Cardiac septum (tissue), 1 donor: ENCODE measurements at places on chromosomes 16 and 17. TPM values are rescaled to one million over a fixed set of nuclear protein-coding genes. Genes with fewer than 3 reads are reported as not detected.

DNA sequence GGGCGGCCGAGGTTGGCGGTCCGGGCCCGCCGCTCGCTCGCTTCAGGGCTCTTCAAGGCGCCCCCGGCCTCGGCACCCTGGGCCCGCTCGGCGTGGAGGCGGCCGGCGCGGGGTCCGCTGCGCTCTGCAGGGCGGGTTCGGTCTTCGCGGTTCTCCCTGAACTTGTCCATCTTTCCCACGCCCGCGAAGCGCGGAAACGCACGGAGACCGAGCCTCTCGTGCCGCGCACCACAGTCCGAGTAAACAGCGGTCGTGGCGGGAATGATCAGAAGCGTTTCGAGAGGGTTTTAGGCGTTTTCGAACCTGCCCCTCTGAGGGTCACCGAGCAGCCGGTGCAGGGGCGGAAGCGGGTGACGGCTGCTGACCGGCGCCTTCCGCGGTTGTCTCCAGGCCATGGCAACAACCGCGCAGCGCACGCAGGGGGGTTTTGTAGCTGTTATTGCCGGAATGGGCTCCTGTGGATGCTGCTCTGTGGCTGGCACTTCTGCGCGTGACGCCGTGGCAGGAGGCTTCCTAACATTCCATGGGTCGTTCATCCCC lies 414 bp downstream of the NARF start:
- peak; percentile 83 for DNase-seq

DNA sequence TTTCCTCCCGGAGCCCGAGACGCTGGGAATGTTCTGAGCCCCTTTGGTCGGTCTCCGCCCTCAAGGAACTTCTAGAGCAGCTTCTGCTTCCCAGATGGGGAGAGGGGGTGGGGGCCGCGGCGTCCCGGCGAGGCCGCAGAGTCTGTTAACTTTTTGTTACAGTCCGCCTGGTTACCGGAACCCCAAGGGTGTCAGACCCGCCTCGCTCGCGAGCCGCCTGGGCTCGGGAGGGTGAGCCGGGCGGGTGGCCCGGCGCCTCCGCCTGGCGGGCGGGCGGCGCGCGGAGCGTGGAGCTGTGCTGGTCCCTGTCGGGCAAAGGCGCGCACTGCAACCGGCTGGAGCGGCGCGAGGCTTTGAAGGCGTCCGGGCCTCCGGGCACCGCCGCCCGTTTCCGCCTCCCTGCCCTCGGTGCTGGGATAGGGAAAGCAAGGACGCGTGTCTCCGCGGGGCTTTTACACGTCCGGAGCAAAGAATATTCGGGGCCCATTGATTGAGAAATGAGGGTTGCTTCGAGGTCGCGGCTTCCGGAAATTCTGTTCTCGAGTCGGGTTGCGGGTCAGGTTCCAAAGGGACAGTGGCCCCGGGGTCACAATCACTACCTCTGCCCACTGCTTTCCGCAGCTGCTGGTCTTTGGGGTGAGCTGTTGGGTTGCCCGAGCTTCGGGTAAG lies 1.7 kb downstream of the HS3ST3B1 start:
- peak; percentile 94 for DNase-seq

GRCh38 chr17:36703860-36704266 lies 102.5 kb downstream of the MRM1 start:
- DNase-seq = no peak

DNA sequence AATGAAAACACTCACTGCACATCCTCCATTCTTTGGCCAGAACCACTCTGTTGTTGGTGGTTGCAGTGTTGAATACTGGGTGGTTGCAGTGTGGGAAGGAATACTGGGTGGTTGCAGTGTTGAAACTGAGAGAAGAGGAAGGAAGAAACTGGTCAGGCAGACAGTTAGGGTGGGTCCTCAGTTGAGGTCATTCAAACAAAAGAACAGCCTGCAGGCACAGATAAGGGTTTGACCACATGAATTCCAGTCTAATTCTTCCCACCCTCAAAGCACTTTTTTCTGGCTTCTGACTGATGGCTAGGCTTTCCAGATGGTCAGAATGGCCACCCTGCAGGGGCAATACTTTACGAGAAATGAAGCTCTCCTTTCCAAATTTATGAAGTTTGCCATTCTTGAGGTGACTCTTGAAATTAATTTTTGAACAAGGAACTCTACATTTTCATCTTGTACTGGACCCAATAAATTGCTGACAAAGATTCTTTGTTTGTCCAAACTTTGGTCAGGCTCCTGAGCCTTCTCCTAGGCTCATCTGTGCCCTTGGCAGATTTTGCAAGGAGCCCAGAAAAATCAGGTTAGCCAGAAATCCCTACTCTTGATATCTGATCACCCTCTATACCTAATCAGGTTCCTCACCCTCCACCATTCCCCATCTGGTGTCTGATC lies 596.6 kb upstream of the CDH5 start:
- no peak for DNase-seq

DNA sequence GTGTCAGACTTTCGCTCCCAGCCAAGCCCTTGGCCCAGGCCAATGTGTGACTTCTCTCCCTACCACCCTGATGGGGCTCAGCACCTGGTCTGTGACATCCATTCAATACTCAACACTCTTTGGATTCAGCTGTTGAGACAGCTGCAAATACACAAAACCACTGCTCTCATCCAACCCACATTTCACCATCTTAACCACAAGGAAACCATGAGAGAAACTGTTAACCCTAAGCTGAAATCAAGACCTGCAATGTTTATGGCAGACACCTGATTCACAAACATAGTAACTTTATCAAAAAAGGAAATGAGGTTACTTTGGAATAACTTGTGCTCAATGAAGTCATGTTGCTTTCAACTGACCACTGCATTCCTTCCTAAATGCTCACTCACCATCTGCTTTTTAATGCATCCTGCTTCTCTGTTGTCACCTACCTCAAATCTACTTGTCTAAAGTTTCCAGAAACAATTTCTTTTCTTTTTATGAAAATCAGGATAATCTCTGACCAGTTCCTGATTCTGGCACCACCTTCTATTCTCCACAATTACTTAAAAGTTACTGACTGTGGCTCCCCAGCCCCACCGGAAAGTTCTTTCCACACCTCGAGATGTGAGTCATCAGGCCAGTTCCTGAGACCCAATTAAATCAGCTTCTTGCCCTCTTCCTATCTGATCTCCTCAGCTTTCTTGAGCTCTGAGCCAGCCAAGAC lies 88.2 kb downstream of the NOG start:
- DNase-seq = no peak

- no peak for DNase-seq
Measured at GRCh38 chr17:1108478-1108764, 71.4 kb downstream of the ABR start.

DNA sequence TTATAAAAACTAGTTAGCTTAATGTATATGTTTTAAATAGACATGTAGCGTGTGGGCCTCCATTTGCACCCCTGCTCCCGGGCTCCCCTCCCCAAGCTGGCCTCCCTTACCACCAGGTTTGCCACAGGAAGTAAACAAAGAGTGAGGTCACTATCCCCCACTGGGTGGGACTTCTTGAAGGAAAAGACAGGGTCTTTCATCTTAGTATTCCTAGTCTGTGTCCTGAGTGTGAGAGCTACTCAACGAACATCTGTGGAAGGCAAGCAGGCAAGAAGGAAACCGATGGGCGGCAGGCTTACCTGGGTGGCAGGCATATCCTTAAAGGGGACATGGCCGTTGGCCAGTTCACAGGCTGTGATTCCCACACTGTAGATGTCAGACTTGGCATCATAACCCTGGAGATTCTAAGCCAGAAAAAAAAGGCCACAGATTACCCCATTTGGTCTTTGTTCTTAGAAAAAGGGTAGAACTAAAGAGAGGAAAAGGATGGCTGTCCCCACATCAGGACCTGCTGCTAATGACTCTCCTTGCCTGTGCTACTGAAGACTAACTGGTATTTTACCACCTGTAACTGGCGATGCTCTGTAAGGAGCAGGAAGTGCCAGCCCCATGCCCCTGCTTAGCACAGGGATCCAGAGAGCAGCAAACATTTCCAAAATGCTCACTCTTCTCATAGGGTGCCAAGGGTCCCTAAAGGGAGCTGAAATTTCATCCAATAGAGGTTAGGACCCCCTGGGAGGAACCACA lies 6.6 kb upstream of the LIMD2 start:
- no peak for DNase-seq

DNA sequence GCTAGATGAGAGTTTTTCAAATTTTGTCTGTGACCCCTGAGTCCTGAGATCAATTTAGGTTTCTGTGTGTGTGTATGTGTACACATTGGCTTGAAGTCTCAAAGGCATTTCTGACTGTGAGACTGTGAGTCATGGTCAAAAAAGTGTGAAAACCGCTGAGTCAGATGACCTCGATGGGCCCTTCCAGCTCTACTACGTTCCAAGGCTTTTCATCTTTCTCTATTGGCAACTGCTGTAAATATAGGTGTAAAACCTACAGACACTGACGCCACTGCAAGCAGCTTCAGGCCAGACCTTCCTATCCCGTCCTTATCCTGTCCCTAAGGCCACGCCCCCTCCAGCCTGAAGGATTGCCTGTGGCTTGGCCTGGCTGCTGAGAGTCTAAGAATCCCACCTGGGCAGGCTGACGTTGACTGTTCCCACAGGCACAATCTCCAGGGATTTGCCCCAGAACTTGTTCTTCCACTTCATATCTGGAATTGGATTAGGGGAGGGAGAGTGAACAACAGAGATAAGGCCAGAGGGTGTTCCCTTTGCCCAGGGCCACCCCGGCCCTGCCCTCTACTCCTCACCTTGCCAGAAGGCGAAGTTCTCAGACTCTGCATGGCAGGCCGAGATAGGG lies 11.3 kb downstream of the OSBPL7 start:
- peak; percentile 49 for DNase-seq

- no peak for DNase-seq
Measured at GRCh38 chr17:39147221-39148185, 3.9 kb downstream of the PLXDC1 start.

DNA sequence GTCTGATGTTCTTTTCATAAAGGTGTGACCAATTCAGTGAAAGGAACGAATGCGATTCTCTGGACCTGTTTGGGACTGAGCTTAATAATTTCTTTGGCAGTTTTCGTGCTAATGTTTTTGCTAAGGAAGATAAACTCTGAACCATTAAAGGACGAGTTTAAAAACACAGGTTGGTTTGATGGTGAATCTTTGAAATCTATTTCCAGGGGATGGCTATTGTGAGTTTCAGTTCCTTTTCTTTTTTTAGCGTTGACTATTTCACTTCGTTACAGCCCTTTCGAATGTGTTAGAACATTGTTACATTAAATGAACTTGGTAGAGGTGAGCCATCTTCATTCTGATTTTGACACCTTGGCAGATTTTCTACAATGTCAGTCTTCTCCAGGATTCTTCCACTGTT lies 1.2 kb downstream of the TNFRSF17 start:
- no peak for DNase-seq

DNA sequence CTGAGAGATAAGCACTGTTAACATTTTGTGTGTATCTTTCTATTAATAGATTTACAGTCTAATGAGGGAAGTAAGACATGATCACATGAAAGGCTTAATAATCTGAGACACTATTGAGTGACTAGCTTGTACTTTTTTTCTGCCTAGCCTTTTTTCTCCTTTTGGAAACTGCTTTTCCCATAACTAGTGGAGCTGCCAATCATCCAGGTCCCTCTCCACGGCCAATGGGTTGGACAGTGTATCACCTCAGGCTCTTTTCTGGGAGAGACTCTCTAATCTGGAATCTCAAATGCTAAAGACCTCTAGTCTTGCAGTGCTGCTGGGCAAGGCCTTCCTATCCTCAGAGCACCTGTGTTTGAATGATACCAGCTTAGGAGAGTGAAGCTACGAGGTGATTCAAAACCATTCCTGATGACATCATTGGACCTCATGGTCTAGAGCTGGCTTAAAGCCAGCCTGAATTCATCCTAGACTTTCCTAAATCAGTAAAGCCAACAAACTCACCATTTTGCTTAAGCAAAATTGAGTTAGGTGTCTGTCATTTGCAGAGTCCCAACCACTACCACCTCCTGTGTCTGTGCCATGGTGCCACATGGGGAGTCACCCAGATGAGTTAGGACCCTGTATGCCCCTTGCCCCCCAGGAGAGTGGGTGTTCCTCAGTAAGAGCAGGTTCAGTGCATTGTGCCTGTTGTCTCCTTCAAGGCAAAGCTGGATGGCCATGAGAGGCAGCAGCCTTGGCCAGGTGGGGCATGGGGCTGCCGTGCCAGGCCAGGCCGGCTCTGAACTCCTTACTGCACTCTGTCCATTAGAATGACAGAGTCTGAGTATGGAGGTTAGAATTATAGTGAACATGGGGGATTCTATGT lies 62.9 kb downstream of the SPECC1 start:
- DNase-seq = no peak

DNA sequence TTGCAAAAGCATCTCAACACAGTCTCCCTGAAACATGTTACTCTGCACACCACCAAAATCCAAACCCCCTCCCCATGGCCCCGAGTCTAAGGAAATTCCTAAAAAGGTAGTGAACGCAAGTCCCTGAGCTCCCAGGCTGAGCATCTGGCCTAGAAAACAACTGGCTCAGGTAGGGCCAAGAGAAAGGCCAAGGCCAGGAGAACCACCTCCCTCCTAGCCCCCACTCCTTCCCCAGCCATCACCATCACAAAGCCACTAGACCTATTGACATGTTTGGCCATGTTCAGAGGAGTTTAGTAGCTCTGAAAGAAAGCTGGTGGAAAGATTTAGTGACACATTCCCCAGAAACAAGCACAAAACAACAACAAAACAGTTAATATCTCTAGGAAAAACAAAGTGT lies 220.0 kb upstream of the PSMD7 start:
- no peak for DNase-seq

DNA sequence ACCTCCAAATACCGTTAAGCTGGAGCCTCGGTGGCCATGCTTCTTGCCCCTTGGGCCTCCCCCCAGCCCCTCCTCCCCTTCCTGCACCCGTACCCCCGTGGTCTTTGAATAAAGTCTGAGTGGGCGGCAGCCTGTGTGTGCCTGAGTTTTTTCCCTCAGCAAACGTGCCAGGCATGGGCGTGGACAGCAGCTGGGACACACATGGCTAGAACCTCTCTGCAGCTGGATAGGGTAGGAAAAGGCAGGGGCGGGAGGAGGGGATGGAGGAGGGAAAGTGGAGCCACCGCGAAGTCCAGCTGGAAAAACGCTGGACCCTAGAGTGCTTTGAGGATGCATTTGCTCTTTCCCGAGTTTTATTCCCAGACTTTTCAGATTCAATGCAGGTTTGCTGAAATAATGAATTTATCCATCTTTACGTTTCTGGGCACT lies 928 bp downstream of the HBA1 start:
- DNase-seq = no peak

GRCh38 chr17:59490216-59490615 lies 75.2 kb upstream of the DHX40 start:
- no peak for DNase-seq

GRCh38 chr17:13428611-13429042 lies 173.1 kb downstream of the HS3ST3A1 start:
- DNase-seq = no peak

GRCh38 chr17:80649672-80650330 lies 105.2 kb downstream of the RPTOR start:
- DNase-seq = peak; percentile 87

Gene TMC6
- 80.1 TPM for total RNA-seq

Gene C17orf50
- total RNA-seq = not detected

Gene KRTAP4-9
- not detected for total RNA-seq

Gene CBX2
- total RNA-seq = 3.5 TPM

Gene GDPD1
- total RNA-seq = 1.2 TPM

Gene PERCC1
- not detected for total RNA-seq
